ENCODE measurements at places on chromosomes 16 and 17.
A peak's percentile ranks its signal among the peaks of the same experiment; 100 is the strongest.

- DNase-seq, result no peak
These were observed 15.8 kb downstream of the MYL4 start for GRCh38 chr17:47224966-47225365.

GRCh38 chr17:3033741-3034577 is 29.4 kb downstream of the OR1D5 start:
- DNase-seq, result no peak

GRCh38 chr17:43641416-43641815 is 20.3 kb downstream of the MEOX1 start:
- no peak for DNase-seq

GRCh38 chr17:34703533-34703932 is 124.2 kb downstream of the TMEM132E start:
- DNase-seq, result no peak

DNA sequence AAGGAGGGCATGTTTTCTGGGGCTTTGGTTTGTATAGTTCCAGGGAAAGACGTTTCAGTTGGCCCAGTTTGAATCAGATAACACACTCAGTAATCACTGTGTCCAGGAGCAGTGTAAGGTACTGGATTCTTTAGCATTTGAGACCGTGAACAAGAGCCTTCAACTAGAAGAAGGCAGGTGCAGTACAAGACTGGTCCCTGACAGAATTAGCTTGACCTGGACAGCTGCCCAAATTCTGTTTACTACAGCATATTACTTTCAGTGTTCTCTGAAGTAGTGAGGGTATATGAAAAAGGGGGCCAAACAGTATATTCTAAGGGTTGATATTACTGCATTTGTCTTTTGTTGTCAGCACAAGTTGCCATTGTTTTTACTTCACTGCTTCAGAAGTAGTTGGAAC is 81.3 kb downstream of the COX10 start:
- no peak for DNase-seq

- no peak for DNase-seq
These were observed 811 bp upstream of the MAP2K3 start for GRCh38 chr17:21283482-21284318.

GRCh38 chr17:6244253-6244652 is 174.1 kb downstream of the WSCD1 start:
- DNase-seq, result no peak

GRCh38 chr17:21474815-21475214 is 98.7 kb downstream of the KCNJ12 start:
- no peak for DNase-seq

DNA sequence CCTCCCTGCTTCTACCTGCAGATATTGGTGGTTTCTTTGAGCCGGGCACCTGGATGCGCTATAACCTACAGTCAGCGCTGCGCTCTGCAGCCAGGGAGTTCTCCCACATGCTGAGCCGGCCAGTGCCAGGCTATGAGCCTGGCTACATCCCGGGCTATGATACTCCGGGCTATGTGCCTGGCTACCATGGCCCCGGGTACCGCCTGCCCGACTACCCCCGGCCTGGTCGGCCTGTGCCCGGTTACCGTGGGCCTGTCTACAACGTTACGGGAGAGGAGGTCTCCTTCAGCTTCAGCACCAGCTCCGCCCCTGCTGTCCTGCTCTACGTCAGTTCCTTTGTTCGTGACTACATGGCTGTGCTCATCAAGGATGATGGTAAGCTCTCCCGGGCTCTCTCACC is 13.2 kb downstream of the CNTNAP1 start:
- no peak for DNase-seq

GRCh38 chr16:10827691-10828341 is 9.2 kb upstream of the TVP23A start:
- DNase-seq, result no peak

DNA sequence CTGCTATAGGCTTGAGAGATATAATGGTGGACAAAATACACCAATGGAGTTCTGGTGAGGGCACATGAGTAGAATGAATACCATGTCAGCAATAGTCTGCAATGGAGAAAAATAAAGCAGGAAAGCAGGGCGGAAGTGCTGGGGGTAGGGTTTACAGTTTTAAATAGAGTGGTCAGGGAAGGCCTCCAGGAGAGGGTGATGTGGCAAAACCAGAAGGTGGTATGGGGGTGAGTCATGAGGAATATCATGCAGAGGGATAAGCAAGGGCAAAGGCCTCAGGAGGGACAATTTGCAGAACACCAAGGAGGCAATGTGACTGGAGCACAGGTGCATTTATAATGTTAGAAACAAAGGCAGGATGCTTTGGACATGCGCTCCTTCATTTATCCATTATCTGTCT is 102.0 kb downstream of the ITFG1 start:
- DNase-seq, result no peak

GRCh38 chr17:45342306-45342705 is 25.5 kb upstream of the MAP3K14 start:
- no peak for DNase-seq

GRCh38 chr16:68400083-68400923 is 48.0 kb downstream of the SMPD3 start:
- DNase-seq, result no peak

GRCh38 chr16:67843343-67843765 is 1.2 kb downstream of the THAP11 start:
- DNase-seq, result no peak

DNA sequence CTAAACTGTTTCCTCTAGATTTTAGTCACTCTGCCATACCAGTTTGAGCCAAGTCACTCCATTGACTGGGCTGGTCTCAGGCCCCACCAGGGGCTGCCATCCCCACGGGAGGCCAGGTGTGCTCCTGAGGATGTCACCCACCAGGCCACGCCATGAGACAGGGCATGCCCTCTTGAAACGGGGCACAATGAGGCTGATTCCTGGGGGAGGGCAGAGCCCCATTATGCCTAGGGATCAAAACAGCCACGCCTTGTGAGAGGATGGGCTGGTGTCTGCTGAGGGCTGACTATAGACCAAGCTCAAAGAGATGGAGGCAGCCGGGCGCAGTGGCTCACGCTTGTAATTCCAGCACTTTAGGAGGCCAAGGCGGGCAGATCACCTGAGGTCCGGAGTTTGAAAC is 21.5 kb downstream of the GINS2 start:
- no peak for DNase-seq

DNA sequence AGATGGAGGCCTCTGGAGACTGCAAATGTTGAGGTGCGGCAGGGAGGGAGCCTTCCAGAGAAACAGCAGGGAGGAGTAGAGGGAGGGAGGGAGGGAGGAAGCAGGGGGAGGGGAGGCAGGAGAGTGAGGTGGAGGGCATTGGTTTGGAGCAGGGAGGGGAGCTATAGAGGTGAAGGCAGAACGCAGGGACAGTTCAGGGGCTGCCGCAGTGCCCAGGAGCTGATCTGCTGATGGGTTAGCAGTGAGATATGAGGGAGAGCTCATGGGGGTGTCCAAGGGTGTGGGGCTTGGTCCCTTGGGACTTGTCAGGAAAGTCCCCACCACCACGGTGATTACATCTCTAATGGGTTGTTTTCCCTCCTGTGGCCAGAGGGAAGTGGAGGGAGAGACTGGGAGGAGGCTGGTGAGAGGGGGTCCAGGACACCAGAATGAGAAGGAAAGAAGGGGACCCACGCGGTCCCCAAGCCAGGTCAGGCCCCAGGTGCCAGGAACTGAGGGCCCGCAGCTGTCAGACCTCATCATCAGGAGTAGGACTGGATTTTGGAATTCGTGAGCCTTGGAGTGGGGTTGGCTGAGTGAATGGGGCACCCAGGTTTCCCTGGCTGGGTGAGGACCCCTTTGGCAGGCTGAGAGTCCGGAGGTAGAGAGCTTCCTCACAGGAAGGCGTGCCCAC is 11.2 kb downstream of the CA4 start:
- DNase-seq, result no peak

- DNase-seq, result peak; percentile 93
These were observed 214.6 kb downstream of the MRTFB start for GRCh38 chr16:14285513-14286367.

GRCh38 chr17:69246726-69247375 is 18.2 kb upstream of the ABCA10 start:
- no peak for DNase-seq

DNA sequence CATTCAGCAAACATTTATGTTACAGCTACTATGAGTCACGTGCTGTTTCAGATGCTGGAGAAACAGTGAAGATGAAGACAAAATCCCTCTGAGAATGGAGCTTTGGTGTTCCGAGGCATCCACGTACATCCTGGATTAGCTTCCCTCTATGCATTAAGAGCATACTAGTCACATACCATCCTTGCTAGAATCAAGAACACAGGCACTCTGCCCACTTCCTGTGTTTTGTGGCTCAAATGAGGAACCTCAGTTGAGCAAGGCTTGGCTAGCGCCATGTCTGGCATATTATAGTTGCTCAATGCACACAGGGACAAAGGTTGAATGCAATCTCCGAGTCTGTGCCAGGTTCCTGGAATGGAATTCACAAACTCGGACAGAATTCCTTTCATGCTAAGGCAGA is 297.5 kb downstream of the XYLT1 start:
- no peak for DNase-seq

GRCh38 chr16:27027971-27028370 is 38.8 kb upstream of the C16orf82 start:
- DNase-seq, result no peak

GRCh38 chr17:75754378-75755204 is 10.4 kb downstream of the GALK1 start:
- no peak for DNase-seq

DNA sequence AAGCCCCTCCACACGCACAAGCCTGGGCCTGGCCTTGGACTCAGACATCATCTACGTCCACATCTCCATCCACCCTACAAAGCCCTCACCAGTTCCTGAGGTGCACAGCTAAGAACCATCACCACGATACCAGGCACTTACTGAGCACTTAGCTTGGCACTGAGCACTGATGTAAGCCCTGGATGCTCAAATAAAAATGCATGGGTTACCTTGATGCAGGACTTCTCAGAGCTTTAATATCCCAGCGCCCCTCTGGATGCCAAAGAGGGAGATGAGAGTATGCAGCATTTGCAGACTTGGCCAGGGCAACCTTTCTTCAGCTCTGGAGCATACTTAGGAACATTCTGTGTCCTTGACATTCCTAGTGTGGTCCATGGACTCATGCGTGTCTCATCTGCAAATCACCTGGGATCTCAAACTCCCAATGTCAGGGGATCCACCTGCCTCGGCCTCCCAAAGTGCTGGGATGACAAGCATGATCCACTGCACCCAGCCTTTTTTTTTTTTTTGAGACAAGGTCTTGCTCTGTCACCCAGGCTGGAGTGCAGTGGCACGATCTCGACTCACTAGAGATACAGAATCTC is 69.8 kb downstream of the RAB11FIP4 start:
- no peak for DNase-seq

- DNase-seq, result no peak
These were observed 32.3 kb downstream of the SNTB2 start for GRCh38 chr16:69219279-69219678.

DNA sequence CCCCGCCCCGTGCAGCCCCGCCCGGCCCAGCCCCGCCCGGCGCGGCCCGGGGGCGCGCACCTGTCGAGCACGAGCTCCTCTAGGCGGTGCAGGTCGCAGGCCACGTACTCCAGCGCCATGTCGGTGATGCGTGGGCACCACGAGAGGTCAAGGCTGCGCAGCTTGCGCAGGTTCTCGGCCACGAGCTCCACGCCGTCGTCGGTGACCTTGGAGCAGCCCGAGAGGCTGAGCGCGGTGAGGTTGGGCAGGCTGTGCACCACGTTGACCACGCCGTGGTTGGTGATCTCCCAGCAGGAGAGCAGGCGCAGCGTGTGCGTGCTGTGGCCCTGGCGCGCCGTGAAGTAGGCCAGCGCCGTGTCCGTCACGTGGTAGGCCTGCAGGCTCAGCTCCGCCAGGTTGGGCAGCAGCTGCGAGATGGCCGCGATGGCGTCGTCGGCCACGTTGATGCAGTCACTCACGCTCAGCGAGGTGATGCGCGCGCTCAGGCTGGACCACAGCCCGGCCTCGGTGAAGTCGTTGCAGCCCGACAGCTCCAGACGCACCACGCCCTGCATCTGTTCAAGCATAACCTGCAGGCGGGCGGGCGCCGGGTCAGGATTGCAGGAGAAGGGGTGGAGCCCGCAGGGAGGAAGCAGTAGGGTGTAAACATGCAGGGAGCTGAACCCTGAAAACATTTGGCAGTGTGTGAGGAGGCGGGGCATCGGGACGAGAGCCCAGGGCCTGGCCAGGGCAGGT is 5.3 kb upstream of the WDR24 start:
- DNase-seq, result peak; percentile 56

GRCh38 chr17:49880291-49881053 is 32.6 kb upstream of the TAC4 start:
- DNase-seq, result peak; percentile 45

GRCh38 chr17:35373984-35374765 is 754 bp upstream of the SLFN11 start:
- DNase-seq, result no peak

GRCh38 chr16:48852458-48852857 is 242.5 kb upstream of the N4BP1 start:
- DNase-seq, result no peak

GRCh38 chr17:17677299-17678040 is 3.8 kb upstream of the RAI1 start:
- no peak for DNase-seq

- no peak for DNase-seq
These were observed 118.3 kb upstream of the EEF2KMT start for GRCh38 chr16:5215901-5216300.

DNA sequence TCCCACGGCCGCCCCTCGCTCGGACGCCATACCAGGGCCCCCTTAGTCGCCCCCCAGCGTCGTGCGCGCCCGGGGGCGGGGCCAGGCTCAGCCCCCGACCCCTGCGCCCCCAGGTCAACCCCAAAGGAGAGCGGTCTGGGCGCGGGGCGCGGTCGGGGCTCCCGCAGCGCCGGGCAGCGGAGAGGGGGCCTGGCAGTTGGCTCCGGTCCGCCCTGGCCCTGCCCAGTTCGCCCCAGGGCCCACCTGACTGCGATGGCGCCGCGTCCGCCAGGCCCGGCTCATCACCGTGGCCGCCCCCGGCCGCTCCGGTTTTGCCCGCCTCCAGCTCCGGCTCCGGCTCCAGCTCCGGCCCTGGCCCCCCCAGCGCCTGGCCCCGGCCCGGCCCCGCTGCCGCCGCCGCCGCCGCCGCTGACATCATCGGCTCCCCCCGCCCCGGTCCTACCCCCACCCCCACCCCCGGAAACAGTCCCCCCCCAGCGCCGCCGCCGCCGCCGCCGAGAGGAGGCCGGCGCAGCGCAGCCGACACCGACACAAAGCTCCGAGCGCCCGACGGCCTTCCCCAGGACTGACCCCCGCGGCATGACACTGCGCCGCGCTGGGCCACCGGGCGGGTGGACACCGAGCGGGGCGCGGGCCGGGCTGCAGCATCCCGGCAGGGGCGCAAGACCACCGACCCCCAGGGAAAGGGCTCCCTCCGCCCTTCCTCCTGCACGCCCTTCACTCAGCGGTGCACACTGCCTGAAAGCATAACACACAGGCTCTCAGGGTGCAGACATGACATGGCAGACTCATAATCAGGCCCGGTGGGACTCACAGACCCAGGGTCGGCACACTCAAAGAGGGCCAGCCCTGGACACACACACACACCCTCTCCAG is at the start of gene ZBTB4:
ZBTB4 (minus strand) TSS at position 419 of the 876 bp plus-strand sequence. CDS start 12,830 bp downstream, outside the sequence.
- peak; percentile 58 for DNase-seq

GRCh38 chr16:30372038-30372712 is 1.9 kb upstream of the TBC1D10B start:
- no peak for DNase-seq

- no peak for DNase-seq
These were observed 2.6 kb downstream of the MYL11 start for GRCh38 chr16:30377050-30377811.
